Right lobe of liver (tissue), 6 donors: ENCODE measurements at places on chromosomes 12 and 14. TPM values are rescaled to one million over a fixed set of nuclear protein-coding genes. Genes with fewer than 3 reads are reported as not detected.

- no peak for DNase-seq
Measured at GRCh38 chr12:1702713-1703112, 11.8 kb downstream of the ADIPOR2 start.

DNA sequence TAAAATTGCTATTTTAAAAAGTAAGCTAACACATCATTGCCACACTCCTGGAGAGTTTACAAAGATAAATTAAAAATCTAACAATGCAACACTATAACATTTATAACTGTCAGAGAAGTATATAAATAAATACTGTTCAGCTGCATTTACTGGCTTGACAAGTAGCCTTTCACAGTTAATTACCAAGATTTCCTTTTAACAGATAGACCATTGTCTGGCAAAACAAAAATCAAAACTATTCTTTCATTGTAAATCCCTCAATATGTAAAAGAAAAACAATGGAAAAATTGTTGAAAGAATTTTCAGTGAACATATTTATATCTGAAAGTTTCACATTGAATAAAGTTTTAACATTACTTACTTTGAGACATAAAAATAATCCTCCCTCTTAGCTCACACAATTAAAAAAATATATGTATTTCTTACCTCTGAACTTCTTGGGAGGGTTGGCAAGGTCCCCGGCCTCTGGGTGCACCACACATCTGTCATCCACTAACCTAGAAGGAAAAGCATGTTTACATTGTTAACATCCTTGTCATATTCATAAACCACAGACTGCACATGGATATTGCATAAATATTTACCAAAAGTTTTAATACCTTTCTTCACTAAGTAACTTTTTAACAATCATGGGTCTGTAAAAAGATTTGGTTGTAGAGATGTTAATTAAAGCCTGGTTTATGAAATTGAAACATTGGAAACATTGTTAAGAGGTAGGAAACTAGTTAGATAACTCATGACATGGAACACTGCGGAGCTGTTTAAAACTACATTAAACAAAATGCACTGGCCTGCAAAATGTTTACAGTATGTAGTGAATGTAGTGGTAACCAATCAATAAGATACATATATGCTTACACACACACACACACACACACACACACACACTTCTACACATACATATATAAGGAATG lies 43.0 kb downstream of the ITPR2 start:
- no peak for DNase-seq

GRCh38 chr12:3246253-3246652 lies 169.1 kb downstream of the TSPAN9 start:
- DNase-seq, result no peak

- DNase-seq, result peak; percentile 72
Measured at GRCh38 chr12:55742719-55743405, at the start of gene GDF11. Gene GDF11, plus strand, starts transcription at chr12:55743122. Its CDS starts 195 bp downstream, at chr12:55743317.

DNA sequence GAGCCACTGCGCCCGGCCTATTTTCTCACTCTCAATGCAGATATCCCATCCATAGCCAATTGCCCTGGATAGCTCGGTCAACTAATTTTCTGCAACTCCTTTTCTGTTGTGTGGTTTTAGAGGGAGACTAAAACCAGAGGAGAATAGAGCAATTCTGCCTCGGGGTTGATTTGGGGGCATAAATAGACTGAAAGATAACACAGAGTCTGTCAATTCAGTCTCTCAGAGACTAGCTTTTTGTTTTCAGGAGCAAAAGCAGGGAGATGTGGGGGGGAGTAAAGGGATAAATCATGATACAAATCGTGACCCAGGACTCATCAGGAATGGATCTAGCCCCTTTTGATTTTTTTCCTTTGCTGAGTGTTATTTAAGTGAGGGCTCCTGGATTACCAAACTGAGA lies 6.5 kb downstream of the COPZ1 start:
- no peak for DNase-seq

- DNase-seq, result peak; percentile 52
Measured at GRCh38 chr14:78448164-78449094, 278.3 kb downstream of the NRXN3 start.

- DNase-seq, result no peak
Measured at GRCh38 chr14:65057695-65058094, 44.6 kb downstream of the MAX start.

DNA sequence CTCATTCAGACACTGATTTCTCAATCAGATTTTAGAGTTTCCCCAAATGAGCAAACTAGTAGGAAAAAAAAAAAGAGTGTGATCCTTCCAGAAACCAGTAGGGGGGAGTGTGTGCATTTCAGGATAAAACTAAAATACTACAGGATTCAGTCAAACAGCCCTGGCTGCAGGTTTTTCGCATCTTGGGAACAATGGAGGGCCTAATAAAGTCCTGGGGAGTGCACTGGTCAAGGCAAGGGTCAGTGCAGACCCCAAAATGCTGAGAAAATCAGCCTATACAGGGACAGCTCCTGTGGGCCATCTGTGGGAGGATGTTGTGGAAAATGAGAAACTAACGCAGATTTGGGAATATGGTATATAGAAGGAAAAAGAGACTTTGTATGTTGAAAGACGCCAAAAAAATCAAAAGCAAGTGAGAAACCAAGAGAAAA lies 22.2 kb upstream of the ABCD4 start:
- DNase-seq, result no peak

KRT73 gene
- total RNA-seq, result not detected

NOVA1 gene
- total RNA-seq, result 0.25 TPM

MYO1A gene
- 0.27 TPM for total RNA-seq

CLEC4C gene
- not detected for total RNA-seq

GPR135 gene
- total RNA-seq, result 0.62 TPM

TAS2R13 gene
- total RNA-seq, result 2.2 TPM
